Caudate nucleus (tissue), 63 donors: ENCODE measurements at places on chromosomes 11 and 22.

DNA sequence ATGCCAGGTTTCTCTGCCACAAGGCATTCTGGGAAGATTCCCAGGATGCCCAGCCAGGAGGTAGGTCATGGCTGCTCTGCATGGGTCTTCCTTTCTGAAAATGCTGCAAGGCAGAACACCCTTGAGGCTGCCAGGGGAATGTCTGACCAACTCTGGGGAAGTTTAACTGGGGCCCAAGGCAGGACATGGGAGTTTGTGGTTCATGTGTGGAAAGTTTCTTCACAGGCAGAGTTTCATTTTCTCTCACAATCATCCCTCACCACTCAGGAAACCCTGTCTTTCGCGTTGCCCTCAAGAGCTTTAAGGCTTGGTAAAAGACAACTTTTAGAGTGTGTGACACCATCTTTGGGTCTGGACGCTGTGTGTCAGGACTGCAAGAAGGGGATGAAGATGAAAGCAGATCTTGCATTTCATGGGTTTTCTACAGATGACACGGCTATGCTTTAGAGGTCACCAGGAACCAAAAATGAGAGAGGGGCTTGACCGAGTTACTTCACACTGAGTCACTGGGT is 133.5 kb downstream of the CD44 start:
- no peak for DNase-seq

- DNase-seq: no peak
These were observed 38.2 kb upstream of the OR5AK2 start for GRCh38 chr11:56950510-56950909.

DNA sequence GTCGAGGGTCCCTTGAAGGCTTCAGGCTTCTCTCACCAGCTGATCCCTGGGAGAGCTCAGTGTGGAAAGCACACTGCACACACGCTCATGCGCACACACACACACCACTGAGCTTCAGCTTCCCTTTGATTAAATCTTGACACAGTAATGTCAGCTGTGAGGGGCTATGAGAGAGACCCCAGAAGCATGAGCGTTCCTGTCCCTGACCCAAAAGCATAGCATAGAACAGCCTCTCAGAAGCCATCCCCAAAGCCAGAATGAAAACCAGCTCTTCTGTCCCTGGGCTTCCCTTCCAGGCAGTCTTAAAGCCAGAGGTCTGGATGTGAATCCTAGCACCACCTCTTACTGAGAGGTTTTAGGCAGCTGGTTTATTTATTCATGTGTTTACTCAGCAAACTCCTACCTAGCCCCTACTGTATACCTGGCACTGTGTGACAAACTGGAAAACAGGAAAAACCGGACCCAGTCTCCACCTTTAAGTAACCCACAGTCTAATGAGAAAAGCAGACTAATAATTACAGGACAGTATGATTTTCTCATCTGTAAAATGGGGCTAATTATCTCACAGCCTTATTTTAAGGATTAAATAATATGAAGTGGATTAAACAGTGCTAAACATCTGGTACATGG is 15.9 kb downstream of the GALNT18 start:
- DNase-seq: no peak

DNA sequence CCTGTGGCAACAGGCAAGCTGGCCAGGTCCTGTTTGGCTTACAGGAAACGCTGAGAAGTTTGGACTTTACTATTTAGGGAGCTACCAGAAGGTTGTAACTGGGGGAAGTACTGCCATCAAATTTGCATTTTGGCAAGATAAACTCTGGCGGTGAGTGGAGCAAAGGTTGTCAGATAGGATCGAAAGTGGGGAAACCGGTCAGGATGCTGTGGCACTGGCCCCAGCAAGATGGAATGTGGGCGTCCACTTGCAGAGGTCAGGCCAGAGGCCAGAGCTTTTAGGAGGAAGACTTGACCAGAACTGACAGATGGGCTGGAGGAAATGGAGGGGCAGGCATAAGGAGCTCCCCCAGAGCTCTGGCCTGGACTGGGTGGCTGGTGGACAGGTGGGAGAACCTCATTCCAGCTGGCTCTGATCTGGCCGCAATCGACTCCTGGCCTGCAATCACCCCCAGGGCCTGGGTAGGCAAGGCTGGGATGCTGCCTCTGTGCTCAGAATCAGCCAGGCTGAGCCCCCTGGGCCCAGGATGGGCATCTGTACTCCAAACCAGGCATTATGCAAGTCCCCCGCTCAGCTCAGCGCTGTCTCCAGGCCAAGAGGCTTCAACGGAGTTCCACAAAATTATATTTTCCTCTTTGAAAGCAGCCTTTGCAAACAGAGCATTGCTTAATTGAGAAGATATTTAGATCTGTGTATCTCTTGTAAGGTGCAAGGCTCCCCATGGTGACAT is 178.3 kb upstream of the NECTIN1 start:
- DNase-seq: no peak

- no peak for DNase-seq
These were observed 10.4 kb downstream of the PDGFB start for GRCh38 chr22:39234472-39234787.
